Left lung (tissue), 14 donors: ENCODE measurements at places on chromosomes 5 and 9. TPM values are rescaled to one million over a fixed set of nuclear protein-coding genes. Genes with fewer than 3 reads are reported as not detected.

DNA sequence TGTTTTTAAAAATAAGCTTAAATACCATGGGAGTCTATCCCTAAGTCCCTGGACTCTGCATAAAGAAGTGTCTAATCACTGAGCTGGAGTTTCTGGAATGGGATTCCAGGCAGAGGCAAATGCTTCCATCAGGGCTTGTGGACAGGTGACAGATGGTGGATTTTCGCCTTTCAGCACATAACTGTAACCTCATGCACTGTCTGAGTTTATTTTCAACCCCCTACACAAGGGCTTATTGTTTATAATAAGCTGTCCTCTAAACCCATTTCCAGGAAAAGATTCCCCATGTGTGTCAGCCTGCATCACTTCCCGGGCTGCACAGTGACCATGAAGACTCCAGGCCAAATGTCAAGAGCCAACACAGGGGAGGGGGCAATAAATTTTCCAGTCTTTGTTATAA, 264.0 kb downstream of the PIK3R1 start:
- DNase-seq = no peak

The LURAP1L gene
- 64.6 TPM for polyA plus RNA-seq

DNA sequence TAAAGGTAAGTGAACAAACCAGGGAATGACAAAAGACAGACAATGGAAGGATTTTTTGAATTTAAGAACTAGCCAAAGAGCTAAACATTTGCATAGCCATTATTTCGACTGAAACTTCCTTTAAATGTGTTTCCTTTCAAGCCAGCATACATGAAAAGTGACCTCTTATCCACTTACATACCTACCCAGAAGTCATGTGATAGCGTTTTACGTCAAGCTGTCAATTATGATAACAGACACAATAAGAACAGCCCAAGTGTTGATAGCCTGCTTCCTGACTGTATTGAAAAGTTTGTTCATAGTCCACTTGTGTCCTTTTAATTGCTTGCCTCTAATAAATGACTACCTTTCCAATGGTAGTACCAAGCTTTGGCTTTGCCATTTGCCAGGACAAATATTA, 206.0 kb downstream of the NFIB start:
- DNase-seq = no peak

DNA sequence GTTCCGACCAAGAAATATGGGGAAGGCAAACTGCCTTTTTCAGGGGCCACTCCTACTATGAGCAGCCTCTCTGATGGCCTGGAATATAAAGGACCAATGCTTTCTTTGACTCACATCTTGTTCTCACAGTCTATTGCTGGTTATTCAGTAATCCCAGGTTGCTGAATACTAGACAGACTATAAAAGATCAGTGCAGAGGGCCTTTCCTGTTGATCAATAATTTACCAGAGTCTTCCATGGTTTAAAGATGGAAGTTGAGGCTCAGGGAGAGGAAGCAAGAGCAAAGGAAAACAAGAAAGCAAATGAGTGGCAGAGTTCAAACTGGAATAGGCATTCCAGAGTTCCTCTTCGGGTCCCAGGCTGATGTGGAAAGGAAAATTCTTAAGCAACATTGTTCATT, 62.9 kb downstream of the FBXO38 start:
- no peak for DNase-seq

The LCN15 gene
- 0.06 TPM for polyA plus RNA-seq
